ENCODE measurements at places on chromosomes 13 and 19.

DNA sequence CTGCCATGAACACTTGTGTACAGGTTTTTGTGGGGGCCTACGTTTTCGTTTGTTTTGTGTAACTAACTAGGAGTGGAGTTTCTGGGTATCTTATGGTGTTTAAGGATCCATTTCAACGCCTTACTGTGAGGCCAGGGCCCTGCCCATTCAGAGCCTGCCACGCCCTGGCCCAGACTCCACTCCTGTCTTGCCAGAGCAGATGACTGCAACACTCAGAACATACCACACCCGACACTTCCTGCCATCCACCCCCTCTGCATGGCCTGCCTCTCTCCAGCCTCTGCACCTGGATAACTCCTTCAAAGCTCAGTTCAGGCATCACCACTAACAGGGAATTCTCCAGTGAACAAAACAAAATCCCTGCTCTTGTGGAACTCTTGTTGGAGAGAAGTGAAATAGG lies 43.2 kb downstream of the RGCC start:
- DNase-seq = no peak

DNA sequence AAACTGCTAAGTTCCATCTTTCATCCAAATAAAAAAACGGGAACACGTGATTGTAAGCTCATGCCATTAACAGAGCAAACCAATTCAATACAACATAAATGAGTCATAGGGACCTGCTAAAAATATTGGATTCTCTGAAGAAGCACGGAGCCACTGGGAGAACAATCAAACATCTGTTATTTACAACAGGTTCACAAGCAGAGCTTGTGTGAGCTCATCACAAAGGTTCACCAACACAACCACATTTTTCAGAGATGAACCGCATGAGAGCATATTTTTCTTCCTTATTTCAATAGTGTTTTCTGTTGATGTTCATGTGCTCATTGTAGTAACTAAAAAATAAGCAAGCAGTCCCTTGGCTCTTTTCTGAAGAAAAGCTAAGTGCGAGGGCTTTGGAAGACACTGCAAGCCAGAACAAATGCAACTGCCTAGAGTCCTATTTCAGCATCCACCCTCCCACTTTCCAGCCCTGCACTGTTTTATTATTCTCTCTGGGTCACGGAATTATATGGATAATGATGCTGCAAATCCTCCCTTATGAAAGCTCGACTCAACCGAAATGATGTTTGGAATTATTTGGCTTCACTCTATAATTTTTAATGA lies 545.8 kb downstream of the LIG4 start:
- peak; percentile 21 for DNase-seq

DNA sequence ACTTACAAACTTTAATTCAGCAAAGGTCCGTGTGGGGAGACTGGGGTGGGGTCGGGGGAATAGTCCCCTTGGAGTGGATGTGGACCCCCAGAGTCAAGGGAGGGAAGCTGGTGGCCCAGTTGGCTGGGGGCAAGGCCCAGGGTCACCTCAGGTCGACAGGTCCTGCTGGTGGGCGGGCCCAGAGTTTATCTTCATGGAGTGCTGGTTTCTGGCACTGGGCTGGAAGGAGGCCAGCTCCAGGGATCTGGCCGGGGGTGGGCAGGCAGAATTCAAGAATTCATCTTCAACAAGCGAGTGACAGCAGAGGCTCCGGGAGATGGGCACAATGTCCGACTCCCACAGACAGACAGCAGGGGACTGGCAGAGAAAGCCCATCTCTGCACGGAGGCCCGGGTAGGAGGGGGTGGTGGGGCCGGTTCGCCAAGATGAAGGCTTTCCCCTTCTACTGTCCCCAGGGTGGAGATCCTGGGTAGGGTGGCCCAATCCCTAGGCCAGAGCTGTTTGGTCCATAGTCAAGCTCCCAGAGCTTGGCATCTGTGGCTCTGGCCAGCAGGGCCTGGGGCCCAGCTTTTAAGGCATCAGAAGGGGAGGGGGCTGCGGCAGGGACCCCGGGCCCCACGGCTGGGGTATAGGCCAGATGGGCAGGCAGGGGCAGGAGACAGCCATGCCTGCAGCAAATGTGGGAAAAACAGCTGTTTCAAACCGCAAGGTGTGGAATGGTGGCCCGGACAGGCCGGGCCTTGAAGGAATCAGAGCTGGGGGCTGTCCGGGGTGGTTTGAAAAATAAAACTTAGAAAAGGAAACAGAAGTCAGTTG lies 622 bp upstream of the FDX2 start:
- no peak for DNase-seq

GRCh38 chr13:76936763-76937162 lies 11.5 kb upstream of the ACOD1 start:
- DNase-seq = no peak

DNA sequence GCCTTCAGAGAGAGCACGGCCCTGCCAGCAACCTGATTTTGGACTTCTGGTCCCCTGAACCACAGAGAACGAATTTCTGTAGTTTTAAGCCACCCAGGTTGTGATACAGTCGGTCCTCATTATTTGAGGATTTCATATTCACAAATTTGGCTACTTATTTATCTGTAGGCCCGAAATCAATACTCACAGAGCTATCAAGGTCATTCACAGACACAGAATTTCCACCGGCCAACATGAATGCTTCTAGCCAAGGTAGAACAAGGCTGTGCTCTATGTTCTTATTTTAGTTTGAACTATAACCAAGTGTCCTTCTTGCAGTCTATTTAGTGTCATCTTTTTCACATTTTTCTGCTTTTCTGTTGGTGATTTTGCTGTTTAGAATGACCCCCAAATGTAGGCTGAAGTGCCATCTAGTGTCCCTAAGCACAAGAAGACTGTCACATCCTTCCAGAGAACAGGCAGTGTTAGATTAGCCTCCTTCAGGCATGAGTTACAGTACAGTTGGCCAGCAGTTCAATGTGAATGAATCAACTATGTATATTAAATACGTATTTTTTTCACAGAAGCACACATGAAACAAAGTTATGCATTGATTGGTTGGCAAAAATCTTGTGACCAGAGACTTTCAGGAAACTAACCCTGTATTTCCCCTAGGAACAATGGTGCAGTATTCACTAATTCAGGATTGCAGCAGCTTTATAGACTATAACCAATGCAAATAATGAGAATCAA lies 63.5 kb downstream of the C13orf42 start:
- DNase-seq = no peak

GRCh38 chr19:23283925-23284324 lies 33.7 kb upstream of the ZNF724 start:
- DNase-seq = peak; percentile 6

GRCh38 chr19:32231691-32232090 lies 113.7 kb upstream of the ZNF507 start:
- no peak for DNase-seq

GRCh38 chr13:27942972-27943371 lies 23.2 kb downstream of the PDX1 start:
- no peak for DNase-seq

Measured in kidney capillary endothelial cell (primary cell).